Keratinocyte (primary cell): ENCODE measurements at places on chromosomes 1 and 21. TPM values are rescaled to one million over a fixed set of nuclear protein-coding genes. Genes with fewer than 3 reads are reported as not detected.

GRCh38 chr1:43836267-43836951, 97.2 kb upstream of the ARTN start:
- DNase-seq, result peak; percentile 64

The NEK2 gene
- polyA plus RNA-seq, result 0.99 to 10.8 TPM (median 7.0 TPM) in 3 replicates

DNA sequence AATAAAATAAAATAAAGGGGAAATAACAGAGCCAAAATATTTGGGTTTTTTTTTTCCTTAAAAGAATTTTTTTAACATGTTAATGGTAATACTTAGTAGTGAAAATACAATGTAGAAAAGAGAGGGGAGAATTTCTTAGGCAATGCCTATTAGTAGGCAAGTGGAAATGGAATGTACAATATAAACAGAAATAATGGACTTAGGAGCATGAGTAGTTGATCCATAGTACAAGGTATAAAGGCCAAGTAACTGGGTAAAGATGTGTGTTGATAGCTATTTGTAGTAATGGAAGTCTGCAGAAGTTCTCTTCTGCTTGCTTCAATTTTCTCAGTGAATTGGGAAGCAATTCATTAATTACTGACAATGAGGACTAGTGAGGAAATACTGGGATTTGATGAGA, 34.4 kb downstream of the TESK2 start:
- no peak for DNase-seq

DNA sequence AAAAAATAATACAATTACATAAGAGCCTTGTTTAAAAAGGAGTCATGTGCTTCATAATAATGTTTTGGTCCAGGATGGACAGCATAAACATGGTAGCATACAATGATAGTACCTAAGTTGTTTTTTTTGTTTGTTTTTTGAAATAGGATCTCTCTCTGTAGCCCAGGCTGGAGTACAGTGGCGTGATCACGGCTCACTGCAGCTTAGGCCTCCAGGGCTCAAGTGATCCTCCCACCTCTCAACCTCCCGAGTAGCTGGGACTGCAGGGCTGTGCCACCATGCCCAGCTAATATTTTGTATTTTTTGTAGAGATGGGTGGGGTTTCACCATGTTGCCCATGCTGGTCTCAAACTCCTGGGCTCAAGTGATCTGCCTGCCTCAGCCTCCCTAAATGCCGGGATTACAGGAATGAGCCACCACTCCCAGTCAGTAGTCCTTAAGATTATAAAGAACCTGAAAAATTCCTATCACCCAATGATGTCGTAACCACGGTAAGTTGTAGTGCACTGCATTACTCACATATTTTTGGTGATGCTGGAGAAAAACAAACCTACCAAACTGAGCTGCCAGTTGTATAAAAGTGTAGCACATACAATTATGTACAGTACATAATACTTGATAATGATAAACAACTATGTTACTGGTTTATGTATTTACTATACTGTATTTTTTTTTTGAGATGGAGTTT, 22.4 kb upstream of the RCOR3 start:
- no peak for DNase-seq

DNA sequence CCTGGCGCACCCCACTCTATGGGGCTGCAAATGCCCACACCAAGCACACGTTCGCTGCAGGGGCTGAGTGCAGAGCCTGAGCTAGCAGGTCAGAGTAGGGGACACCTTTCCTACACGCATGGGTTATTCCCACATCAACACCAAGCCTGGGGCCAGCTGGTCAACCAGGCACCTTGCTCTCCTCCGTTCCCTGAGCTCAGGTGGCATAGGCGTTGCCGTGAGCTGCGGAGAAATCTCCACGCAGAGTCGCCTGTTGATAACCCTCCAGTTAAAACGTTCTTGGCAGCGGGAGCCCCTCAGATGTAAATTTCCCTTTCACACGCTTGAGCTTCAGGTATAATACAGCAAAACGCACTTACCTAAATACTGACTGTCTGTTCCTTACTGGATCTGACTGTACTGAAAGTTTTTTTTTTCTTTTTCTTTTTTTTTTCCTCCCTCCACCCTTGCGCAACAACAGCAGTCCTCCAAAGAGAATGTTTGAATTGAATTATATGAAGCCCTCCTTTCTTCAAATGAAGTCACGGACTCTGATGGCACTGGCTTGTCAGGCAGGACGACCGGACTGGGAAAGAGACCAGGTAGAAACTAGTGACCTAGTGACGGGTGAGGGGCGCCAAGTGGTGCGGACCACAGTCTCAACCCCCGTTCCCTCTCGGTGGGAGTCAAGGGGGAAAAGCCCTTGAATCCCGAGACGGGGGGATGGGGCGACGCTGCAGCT, 2.1 kb downstream of the BRINP3 start:
- DNase-seq, result no peak

GRCh38 chr1:52455686-52456085, 51.3 kb downstream of the PRPF38A start:
- no peak for DNase-seq

The ANGPTL7 gene
- not detected in 3 replicates for polyA plus RNA-seq

DNA sequence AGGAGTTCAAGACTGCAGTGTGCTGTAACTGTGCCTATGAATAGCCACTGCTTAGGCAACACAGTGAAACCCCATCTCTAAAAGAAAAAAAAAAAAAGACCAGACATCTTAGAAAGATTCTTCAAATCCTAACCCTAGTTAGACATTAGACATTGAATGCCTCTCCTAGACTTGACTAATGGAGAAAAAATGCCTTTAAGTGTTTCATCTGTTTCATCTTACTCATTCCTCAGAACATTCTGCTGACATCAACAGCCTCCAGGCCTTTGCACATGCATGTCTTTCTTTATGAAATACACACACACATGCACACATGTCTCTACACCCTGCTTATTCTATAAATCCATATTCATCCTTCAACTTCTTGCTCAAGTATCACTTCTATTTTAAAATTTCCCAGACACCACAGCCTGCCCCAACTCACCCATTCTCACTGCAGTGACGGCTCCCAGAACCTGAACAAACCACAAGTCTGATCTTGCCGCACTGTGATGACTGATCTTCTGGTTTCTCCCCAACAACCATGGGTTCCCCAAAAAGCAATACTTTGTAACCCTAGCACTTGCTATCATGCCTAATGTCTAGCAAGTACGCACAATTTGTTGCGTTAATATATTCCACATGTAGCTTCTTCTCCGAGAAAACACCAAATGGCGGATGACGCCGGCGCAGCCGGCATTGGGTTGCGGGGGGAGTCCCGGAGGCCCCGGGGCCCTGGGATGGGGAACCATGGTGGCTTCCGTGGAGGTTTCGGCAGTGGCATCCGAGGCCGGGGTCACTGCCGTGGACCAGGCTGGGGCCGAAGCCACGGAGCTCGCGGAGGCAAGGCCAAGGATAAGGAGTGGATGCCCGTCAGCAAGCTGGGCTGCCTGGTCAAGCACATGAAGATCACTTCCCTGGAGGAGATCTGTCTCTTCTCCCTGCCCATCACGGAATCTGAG, 37.4 kb downstream of the LRRC52 start:
- peak; percentile 41 for DNase-seq

DNA sequence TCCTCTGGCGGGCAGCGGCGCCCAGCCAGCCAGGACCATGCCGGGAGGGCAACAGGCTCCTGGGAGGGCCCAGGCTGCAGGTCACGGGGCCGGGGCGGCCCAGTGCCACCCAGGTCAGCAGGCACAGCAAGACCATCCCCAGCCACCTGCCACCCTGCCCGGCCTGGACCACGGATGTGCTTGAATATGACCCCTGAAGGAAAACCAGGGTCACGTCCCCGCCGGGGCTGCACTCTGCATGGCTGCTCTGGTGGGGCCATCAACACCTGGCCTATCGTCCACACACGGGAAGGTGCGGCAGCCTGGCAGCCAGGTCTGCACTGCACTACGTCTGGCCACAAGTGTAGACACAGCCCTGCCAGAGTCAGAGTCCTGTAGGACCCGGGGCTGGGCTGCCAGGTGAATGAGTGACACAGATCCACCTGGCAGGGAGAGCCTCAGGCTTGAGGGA, 6.9 kb downstream of the WNT9A start:
- DNase-seq, result no peak

GRCh38 chr1:54253480-54253879, 53.5 kb downstream of the MRPL37 start:
- peak; percentile 26 for DNase-seq

The CEP170 gene
- polyA plus RNA-seq, result 30.6 to 40.5 TPM (median 36.5 TPM) in 3 replicates

The ELF3 gene
- polyA plus RNA-seq, result 0.23 to 1.1 TPM (median 0.51 TPM) in 3 replicates

DNA sequence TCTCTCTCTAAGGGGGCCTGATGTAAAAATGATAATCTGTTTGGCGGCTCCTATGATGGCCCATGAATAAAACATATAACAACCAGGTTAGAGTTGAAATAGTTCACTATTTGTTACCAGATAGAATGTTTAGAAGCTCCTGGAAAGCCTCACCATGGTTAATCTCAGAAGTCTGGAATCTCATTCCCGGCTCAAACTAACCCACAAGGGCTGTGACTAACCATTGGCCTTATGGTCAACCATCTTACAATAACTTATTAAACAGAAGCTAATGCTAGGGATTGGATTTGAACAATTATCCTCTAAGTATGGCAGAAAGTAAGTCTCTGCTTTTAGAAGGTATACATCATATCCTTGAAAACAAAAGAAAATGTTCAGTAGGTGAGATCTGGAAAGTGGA, 134.1 kb upstream of the ADGRL2 start:
- DNase-seq, result no peak

The RUNX1 gene
- 25.5 to 91.0 TPM (median 44.9 TPM) in 3 replicates for polyA plus RNA-seq

DNA sequence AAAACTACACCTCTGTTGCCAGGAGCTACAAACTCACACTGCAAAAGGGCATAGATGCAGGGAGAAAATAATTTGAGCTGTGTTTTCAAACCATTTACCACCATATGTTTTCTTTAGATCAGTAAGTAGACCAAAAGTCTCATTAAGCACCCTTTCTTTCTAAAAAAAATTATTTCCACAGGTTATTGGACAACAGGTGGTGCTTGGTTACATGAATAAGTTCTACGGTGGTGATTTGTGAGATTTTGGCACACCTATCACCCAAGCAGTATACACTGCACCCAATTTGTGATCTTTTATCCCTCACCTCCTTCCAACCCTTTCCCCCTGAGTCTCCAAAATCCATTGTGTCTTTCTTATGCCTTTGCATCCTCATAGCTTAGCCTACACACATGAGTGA, 21.1 kb downstream of the MAP10 start:
- DNase-seq, result no peak

The LRRC8B gene
- 1.3 to 2.0 TPM (median 1.5 TPM) in 3 replicates for polyA plus RNA-seq

DNA sequence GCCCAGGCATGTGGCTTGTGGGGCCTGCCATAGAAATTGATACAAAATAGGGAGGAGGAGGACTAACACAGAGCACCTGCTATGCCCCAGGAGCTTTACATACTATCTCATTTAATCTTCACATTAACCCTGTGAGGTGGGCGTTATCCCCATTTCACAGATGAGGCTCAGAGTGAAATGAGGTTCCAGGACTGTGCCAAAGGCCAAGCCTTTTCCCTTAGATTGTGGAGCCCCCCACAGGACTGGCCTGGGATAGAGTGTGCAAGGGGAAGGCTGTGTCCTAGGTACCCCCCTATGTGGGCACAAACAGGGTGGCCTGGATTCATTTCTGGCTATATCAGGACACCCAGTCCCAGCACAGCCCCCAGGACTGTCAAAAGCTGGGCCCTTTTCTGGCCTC, 2.2 kb upstream of the DDOST start:
- DNase-seq, result no peak

The NFYC gene
- 32.4 to 48.5 TPM (median 35.4 TPM) in 3 replicates for polyA plus RNA-seq

GRCh38 chr1:8825985-8826481, 8.6 kb upstream of the RERE start:
- no peak for DNase-seq

- no peak for DNase-seq
These were observed 29.2 kb downstream of the INKA2 start for GRCh38 chr1:111709986-111710385.

The CNN3 gene
- 54.7 to 162 TPM (median 119 TPM) in 3 replicates for polyA plus RNA-seq

DNA sequence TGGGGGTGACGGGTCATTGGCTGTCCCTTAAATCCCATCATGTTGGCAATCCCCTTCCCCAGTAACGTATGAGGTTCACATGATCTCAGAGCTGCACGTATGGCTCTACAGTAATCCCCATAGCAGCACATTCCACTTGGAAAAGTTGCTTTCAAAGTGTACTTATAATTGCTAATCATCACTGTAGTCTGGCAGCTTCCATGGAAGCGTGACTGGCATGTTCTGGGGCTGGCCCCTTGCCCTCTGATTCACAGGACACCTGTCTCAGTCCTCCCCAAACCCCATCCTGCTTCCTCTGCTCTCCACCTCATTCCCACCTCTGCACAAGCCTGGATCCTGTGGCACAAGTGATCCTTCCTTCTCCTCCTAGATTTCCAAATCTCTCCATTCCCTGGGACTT, 102.2 kb downstream of the TSEN15 start:
- no peak for DNase-seq

DNA sequence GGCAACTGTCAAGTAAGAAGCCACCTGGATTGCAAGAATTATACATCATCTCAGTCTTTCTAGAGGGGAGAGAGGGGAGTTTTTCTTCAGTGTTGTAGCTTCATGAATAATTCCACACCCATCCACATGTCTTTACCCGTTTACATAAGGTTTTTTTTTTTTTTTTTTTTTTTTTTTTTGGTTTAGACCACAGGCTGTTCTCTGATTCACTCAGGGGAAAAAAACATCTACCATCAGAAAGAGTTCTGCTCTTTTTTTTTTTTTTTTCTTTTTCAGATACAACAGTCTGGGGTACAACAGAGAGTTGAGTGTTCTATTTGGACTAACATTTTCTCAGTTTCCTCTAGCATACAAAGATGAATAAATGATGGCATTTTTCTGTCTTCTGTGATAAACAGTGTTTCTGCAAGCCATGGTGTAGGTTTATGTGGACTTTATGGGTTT, 4.9 kb upstream of the KIF14 start:
- DNase-seq, result no peak

DNA sequence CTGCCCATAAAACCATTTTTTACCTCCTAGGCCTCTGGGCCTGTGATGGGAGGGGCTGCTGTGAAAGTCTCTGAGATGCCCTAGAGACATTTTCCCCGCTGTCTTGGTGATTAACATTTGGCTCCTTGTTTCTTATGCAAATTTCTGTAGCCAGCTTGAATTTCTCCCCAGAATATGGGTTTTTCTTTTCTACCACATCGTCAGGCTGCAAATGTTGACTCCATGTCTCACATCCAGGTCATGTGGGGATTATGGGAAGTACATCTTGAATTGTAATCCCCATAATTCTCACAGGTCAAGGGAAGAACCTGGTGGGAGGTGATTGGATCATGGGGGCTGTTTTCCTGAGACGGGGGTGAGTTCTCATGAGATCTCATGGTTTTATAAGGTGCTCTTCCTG, 603.2 kb downstream of the SMYD3 start:
- no peak for DNase-seq
